Nephron progenitor cell (in vitro differentiated cells): ENCODE measurements at places on chromosomes 3 and 15.
A peak's percentile ranks its signal among the peaks of the same experiment; 100 is the strongest.

- no peak for DNase-seq
Measured at GRCh38 chr3:123394391-123395020, 54.4 kb downstream of the ADCY5 start.

DNA sequence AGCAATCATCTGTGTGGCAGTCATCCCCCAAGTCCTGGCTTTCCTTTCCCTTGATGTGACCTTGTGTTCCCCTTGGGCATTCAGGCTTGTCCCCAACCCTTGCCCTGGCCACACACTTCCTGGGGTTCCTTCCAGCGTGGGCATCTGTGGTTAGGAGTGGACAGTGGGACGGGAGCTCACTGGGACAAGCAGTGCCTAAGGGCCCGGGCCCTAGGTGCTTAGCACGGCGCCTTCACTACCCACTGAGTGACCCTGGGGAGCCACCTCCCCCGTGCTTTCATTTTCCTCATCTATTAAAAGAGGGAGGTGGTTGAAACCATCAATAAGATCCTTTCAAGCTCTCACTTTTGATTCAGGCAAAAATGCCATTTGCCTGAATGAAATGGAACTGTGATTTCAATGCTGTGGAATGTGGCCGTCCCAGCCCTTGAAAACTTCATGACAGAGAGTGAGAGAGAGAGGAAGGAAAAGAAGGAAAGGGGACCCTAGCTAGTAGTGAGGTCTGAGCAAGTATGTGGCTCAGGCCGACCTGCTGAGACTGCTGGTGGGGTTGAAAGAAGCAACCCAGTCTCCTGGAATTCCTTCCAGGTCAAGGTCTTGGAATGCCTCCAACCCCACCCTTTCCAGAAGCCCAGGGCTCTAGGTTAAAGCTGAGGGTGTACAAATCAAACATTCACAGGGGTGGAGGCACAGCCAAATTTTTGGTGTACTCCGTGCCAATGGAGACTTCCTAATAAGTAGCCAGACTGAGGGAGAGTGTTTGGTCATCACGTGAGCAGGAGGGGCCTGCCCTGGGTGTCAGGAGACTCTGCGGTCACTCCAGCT is 302.9 kb downstream of the TLE3 start:
- DNase-seq = no peak

GRCh38 chr15:29613951-29614382 is 208.3 kb downstream of the TJP1 start:
- DNase-seq = no peak

DNA sequence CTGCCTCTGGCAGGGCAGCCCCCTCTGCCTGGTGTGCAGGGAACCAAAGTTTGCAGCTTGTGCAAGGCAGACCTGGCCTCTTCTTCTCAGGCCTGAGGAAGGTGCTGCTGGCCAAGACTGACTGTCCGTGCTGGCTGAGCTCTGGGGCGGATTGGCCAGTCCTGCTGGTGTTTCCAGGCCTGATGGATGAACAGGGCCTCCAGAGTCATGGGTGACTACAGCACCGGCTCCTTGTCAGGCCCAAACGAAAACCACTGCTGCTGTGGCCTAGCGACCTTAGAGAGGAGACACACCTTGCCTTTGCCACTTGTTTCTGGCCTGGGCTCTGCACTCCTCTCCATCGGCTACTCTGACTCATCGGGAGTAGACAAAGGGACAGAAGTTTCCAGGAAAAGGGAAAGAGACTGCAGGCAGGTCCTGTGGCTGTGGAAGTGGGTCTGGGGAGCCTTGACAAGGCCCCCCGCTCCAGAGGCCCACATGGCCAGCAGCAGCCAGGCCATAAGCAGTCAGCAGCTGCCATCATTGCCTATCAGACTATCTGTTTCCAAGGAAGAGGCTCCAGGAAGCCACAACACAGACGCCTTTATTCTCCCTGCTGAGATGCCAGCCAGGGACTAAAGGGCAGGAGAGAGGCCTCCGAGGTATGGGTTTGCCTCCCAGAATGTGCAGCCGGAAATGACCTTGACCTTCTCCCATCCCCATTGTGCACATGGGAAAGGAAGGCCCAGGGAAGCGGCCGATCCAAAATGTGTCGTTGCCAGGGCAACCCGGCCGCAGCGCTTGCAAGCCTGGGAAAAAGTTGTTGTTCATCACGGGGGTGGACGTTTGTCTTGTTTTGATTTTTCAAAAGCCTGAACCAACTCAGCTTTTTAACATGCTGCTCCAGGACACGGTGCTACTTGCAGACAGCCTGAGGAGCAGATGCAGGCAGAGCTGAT is 160.5 kb downstream of the CHSY1 start:
- DNase-seq = peak; percentile 36

DNA sequence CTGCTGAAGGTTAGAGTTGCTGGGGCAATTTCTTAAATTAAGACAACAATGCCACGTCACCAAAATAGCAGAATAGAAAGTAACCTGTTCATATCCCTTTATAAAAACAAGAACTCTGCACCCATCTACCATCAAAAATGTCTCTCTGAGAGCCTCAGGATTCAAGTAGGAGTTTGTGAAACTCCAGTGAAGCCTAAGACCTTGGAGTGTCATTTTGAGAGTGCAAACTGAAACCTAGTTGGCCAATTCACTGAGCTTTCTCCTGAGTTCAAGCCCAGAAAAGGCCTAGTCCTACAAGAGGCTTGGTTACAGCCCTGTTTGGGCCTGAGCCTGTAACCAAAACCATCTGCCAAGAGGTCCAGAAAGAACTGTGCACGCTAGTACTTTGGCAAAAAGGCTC is 335.1 kb downstream of the EFHB start:
- no peak for DNase-seq

DNA sequence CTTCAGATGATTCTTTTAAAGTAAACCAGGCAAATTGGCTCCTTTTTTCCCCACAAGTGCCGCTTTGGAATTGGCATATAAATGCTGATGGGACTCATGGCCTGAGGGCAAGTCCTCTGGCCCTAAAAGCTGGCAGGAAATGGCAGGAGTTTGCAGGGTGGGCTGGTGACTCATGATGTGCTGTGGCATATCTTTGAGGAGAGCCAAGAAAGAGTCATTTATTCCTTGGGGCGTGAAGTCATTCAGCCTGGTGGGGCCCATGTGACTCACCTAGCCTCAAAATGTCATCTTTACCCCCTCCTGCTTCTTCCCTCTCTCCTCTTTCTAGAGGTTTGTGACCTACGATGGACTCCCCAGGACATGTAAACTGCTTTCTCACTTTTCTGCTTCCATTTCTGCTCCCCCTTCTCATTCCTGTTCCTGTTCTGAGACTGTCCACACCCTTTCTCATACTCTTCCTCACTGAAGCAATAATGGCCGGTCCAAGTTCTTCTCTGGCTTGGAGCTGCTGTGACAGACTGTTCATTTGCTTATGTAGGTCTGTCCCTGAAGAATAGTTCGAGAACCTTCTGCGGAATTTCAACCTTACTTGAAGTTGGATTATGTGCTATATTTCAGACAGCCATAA is 326.1 kb downstream of the SATB1 start:
- DNase-seq = no peak

- no peak for DNase-seq
Measured at GRCh38 chr3:20322085-20322484, 136.1 kb upstream of the SGO1 start.
